ENCODE measurements at places on chromosomes 5 and 9.
A peak's percentile ranks its signal among the peaks of the same experiment; 100 is the strongest.

DNA sequence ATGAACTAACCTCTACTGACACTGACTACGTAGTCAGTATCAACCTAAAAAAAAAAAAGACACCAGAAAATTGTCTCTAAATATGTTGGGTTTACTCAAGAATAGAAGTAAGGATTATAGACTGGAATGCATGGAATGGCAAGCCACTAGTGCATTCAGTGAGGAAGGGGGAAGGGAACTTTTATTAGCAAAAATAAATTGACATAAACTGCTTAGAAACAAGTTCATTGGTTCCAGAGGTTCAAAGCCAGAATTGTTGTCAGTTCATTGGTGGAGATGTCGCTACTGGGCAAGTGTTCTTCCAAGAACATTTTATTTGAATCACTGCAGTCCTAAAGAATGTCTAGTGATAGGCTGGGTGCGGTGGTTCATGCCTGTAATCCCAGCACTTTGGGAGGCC, 26.1 kb upstream of the AOPEP start:
- DNase-seq, result peak; percentile 52

GRCh38 chr5:43627028-43627427, 24.0 kb downstream of the NNT start:
- DNase-seq, result peak; percentile 81

- DNase-seq, result no peak
These were observed 965 bp downstream of the CLTA start for GRCh38 chr9:36191686-36192085.

DNA sequence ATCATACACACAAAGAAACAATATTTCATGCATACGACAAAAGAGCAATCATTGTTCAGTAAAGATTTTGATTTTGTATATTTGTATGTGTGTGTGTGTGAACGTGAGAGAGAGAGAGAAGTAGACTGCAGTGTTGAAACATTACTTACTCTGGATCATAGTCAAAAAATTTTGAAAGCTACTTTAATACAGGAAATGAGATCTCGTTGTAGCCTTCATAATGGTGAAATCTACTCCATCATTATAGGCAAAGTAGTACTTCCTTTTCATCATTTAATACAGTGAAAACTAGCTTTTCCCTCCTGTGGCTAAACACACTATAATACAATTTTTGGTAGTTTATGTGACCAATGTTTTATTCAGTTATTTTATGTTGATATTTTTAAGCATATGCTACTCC, 1427.7 kb upstream of the C9orf72 start:
- DNase-seq, result no peak

GRCh38 chr9:129885018-129885669, 49.9 kb downstream of the USP20 start:
- DNase-seq, result no peak

DNA sequence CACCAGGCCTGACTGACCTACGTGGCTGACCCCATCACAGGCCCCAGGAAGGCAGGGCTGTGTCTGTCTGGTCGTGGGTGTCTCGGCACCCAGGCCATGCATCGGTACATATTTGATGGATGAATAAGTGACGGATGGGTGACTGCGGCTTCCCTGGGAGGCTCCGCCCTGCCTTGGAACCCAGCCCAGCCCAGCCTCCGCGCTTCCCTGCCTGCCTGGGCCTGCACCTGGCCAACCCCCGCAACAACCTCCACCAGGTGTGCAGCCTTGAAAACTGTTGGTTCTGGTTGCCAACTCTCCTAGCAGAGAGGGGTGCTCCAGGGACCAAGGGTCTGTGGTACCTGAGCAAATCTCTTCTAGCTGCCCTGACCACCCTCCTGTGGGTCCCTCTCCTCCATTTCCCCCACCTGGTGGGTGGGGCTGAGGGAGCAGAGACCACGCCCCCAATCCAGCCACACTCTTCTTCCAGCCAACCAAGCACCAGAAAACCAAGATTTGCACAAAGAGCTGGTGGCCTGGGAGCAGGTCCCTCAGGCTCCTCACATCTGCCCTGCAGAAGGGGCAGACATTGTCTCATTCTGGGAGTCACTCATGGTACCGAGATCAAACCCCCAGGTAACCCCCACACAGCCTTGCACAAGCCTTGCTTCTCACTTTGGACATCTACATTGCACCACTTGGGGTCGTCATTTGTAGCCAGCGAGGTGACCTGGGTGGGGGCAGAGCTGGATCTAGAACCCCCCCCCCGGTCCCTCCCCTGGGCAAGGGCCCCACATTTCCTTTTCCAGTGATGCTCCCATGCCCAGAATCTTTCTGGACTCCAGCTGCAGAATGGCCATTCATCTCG, 100.6 kb upstream of the IER5L start:
- peak; percentile 62 for DNase-seq

DNA sequence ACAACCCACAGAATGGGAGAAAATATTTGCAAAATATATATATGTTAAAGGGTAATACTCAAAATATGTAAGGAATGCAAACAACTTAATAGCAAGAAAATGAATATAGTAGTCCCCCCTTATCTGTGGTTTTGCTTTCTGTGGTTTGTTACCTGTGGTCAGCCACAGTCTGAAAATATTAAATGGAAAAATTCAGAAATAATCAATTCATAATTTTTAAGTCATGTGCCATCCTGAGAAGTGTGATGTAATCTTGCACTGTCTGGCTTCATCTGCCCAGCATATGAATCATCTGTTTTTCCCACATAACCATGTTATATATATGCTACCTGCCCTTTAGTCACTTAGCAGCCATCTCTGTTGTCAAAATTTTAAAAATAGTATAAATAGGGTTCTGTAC, 11.7 kb downstream of the CER1 start:
- peak; percentile 82 for DNase-seq

DNA sequence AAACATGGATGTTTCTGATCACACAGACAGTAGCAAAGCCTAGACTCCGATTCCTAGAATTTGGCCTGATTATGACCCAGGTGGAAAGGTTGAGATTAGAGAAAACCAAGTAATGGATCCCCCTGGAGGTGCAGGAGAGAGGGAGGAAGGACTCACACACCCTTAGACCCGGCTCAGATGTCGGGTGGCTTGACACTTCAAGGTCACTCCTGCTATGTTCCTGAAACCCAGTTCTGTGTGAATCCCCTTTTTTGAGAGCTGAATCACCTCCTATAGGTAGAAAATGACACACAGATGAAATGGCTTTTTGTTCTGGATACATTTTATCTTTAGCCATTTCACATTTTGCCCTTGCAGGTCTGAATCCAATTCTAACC, 192.8 kb downstream of the ARRDC3 start:
- DNase-seq, result no peak

GRCh38 chr9:6459718-6460117, 46.7 kb downstream of the UHRF2 start:
- no peak for DNase-seq

GRCh38 chr5:174145821-174146220, 100.3 kb downstream of the NSG2 start:
- no peak for DNase-seq

GRCh38 chr9:127222388-127223095, 42.0 kb upstream of the GARNL3 start:
- no peak for DNase-seq

GRCh38 chr9:71734950-71735349, 33.4 kb downstream of the CEMIP2 start:
- no peak for DNase-seq

- no peak for DNase-seq
These were observed 48.9 kb downstream of the PFDN1 start for GRCh38 chr5:140253985-140254384.

- no peak for DNase-seq
These were observed 505.1 kb upstream of the KLF4 start for GRCh38 chr9:107994648-107995047.

GRCh38 chr9:76691517-76692313, 72.5 kb upstream of the PCA3 start:
- no peak for DNase-seq

GRCh38 chr5:55570570-55570969, 35.8 kb upstream of the PLPP1 start:
- DNase-seq, result no peak

- DNase-seq, result no peak
These were observed 106.9 kb downstream of the DCP2 start for GRCh38 chr5:113083481-113083880.

GRCh38 chr5:88805151-88805784, 77.7 kb downstream of the MEF2C start:
- DNase-seq, result no peak

- no peak for DNase-seq
These were observed 84.3 kb downstream of the CRB2 start for GRCh38 chr9:123440256-123440655.

DNA sequence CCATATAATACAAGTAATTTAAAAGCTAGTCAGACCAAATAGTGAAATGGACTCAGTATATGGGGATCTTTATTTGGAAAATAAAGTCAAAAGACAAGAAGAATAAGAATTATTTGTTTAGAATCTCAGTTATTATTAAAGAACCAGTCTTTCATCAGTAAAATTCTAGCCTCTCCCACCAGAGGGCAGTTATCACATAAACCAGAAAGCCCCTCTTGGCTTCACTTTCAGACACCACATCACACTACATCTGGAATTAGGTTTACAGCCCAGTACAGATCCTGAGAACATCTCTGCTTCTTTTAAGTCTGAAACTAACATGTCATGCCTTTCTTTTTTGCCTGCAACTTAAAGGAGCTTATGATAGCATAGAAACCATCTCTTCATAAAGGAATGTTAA, 12.2 kb upstream of the HSPB3 start:
- peak; percentile 45 for DNase-seq

DNA sequence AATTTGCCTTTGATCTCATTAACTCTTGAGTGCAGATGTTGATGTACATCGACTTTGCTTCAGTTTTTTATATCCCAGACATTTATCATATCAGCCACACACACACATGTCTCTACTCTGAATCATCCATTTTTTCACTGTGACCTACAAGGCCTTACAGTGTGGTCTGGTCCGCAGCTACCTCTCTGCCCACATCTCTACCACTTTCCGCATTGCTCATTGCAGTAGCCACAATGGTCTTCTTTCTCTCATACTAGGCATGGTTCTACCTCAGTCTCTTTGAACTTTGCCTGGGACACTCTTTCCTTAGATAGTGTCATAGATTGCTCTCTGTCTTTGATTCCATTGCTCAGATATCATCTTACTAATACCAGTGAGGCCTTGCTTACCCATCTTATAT, 87.9 kb upstream of the FSD1L start:
- peak; percentile 77 for DNase-seq

DNA sequence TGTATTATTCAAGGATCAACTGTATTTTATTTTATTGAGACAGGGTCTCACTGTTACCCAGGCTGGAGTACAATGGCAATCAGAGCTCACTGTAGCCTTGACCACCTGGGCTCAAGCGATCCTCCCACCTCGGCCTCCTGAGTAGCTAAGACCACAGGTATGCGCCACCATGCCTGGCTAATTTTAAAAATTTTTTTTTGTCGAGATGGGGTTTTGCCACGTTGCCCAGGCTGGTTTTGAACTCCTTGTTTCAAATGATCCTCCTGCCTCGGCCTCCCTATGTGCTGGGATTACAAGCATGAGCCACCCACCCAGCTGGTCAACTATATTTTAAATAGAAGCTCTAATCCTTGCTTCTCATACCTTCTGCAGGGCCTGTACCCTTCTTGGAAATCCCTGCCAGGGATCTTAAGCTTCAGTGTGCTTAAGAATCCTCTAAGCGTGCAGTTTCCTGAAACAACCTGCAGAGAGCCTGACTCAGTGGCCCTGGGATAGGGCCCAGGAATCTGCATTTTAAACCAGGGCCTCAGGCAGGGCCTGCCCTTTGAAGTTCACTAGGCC, 2.9 kb downstream of the AKNA start:
- DNase-seq, result no peak

- DNase-seq, result no peak
These were observed 82.4 kb downstream of the ARHGAP26 start for GRCh38 chr5:142852416-142853198.

DNA sequence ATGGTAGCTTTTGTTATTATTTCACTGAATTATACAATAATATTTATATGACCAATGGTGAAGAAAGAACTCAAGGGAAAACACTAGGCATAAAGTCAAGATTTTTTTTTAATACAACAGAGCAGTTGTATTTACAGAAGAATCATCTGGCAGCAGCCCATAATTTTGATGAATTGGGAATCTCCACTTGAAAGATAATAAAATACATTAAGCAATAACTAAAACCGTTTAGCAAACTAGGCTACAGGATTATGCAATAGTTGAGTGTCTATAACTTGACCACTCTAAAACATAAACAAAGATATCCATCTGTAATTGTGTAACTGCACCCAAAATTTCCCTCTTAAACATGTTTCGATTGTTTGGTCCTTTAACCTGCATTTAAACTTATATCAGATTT, 80.8 kb downstream of the SNCAIP start:
- peak; percentile 66 for DNase-seq

GRCh38 chr9:23674016-23674585, 151.9 kb downstream of the ELAVL2 start:
- peak; percentile 1 for DNase-seq

GRCh38 chr5:172941067-172941516, 18.1 kb upstream of the RPL26L1 start:
- DNase-seq, result no peak

- DNase-seq, result no peak
These were observed 648.0 kb downstream of the IRX1 start for GRCh38 chr5:4243479-4244264.

GRCh38 chr5:181086884-181087205, 44.1 kb downstream of the OR2V1 start:
- DNase-seq, result no peak

All from iris pigment epithelial cell (primary cell).